ENCODE measurements at places on chromosomes 13 and 19. TPM values are rescaled to one million over a fixed set of nuclear protein-coding genes. Genes with fewer than 3 reads are reported as not detected.

ZNF829 gene
- 3.3 TPM for total RNA-seq

CACNG8 gene
- total RNA-seq: 4.5 TPM

DNA sequence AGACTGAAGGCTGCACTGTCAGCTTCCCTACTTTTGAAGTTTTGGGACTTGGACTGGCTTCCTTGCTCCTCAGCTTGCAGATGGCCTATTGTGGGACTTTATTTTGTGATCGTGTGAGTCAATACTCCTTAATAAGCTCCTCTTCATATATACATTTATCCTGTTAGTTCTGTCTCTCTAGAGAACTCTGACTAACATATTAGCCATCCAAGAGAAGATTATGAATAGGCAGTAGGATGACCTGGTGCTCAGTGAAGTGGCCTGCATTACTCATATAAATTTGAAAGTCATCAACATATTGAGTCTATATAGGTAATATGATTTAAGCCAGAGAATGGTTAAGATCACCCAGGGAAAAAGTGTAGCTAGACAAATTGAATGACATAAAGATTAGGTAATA is 136.3 kb upstream of the UFM1 start:
- no peak for DNase-seq

DNA sequence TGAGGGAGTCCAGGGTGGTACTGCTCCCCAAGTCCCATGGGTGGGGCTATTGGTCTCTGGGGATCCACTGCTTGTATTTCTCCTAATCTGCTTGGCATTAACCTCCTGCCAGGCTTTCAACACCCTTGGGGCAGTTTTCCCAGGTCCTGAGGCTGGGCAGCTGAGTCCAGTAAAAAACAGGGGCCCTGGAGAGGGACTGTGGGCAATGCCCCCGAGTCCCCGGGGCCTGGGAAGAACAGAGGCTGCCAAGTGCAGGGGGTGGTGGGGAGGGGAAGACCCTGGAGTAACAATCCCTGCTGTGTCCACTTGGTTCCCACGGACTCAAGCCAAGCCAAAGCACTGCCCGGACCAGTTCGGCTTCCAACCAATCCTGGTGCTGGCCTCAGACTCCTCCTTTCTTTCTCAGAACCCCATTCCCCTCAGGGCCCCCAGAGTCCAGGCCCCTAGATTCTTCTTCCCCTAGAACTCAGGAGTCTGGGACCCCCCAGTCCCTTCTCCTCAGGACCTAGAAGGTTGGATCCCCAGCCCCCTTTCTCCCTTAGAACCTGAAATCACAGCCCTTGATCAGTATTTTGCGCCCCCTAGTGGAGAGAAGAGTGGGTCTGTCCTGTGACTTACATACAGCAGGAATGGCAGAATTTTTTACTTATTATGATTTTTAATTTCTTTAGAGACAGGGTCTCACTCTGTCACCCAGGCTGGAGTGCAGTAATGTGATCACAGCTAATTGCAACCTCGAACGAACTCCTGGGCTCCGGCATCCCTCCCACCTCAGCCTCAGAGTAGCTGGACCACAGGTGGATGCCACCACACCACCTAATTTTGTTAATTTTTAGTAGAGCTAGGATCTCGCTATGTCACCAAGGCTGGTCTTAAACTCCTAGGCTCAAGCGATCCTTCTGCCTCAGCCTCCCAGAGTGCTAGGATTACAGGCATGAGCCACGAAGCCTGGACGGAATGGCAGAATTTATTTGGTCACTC is 3.7 kb upstream of the CLPTM1 start:
- peak; percentile 76 for DNase-seq

DNA sequence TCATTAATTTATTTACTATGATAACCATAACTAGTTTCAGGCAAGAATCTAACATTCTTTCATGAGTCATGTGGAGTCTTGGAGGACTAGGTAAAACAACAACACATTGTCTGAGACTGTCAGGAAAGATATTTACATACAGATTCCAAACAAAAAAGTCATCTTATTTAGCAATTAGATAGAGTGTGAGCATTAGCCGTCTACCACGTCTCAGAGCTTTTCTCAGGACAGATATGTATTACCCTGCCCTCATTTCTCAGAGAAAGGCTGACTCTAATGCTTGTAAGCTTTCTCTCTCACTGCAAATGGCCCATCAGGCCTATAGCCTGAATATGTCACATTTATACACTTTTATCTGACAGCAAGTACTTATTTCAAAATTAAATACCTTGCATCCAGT is 312.1 kb upstream of the PCDH20 start:
- DNase-seq: no peak

GRCh38 chr13:46296921-46297320 is 85.2 kb downstream of the LRRC63 start:
- no peak for DNase-seq
